ENCODE measurements at places on chromosomes 12 and 14.

DNA sequence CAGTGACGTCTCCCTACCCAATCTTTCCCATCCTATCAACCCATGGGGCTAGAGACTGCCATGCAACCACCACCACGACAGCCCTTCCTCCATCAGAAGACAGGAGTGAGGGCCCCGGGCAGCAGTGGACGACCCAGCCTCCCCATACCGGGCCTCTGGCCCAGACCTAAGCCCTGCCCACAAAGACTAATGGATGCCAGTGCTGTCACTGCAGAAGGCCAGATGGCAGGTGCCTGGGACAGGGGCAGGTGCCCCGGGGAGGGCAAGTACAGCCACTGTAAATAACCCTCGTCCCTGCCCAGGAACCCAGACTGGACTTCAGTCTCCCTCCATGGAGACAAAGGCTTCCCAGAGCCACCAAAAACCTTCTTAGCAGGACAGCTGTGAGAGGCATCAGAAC is 20.3 kb upstream of the HSPB8 start:
- DNase-seq = no peak

- peak; percentile 59 for DNase-seq
Measured at GRCh38 chr14:105448706-105449111, 25.9 kb upstream of the CRIP2 start.

DNA sequence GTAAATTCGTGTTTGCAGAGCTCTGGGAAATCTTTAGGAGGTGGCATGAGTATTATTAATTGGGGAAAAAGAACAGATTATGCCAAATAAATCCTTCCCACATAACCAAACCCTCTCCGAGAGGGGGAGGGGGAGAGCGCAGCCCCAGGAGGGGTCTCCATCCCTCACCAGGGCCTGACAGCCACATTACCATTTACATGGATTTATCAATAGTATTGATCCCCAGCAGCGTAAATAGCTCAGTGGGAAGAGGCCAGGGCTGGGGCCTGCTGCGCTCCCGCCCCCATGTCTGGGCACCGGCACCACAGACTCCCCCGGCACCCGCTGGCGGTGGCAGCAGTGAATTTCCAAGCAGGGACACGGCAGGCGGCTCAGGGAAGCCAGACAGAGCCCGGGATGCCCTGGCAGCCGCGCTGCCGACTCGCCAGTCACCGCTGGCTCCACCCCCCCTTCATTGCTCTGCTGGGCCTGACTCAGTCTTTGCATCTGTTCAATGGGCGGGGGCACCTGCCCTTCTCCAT is 2.4 kb downstream of the NCOR2 start:
- DNase-seq = peak; percentile 83

DNA sequence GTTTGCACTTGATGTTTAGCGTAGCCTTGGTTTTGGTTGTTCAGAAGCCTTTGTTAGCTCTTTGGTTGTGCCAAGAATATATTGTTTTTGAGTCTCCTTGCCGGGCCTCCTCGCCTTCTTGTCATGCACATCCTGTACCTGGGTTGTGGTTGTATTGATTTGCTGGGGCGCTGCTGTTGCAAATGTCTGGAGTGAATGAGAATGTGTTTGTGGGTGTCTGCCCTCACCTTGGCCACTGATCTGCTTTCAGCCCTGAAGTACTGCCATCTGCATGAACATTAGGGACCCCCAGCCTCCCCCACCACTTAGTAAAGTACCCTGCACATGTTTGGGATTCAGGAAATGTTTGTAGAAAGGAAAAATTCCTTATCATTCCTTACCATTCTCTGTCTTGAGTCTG is 16.5 kb downstream of the PRKCH start:
- no peak for DNase-seq

DNA sequence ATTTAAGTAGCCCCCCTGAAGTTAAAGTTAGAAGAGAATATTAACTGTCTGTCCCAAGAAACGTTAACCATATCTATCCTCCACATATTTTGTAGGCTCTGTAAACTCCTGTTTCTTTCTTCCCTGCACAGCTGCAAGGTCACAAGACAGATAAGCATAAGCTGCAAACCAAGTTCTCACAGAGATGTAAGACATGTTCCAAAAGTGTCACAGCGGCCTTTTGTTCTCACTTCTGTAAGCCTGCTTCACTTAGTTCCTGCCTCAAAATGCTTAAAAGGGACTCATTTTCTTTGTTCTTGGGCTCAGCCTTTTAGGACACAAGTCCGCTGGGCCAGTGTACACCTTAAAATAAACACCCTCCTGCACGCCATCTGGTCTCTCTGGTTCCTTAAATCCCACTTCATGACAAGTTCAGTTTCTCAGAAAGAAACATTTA is 3.2 kb downstream of the RNASE1 start:
- DNase-seq = no peak

DNA sequence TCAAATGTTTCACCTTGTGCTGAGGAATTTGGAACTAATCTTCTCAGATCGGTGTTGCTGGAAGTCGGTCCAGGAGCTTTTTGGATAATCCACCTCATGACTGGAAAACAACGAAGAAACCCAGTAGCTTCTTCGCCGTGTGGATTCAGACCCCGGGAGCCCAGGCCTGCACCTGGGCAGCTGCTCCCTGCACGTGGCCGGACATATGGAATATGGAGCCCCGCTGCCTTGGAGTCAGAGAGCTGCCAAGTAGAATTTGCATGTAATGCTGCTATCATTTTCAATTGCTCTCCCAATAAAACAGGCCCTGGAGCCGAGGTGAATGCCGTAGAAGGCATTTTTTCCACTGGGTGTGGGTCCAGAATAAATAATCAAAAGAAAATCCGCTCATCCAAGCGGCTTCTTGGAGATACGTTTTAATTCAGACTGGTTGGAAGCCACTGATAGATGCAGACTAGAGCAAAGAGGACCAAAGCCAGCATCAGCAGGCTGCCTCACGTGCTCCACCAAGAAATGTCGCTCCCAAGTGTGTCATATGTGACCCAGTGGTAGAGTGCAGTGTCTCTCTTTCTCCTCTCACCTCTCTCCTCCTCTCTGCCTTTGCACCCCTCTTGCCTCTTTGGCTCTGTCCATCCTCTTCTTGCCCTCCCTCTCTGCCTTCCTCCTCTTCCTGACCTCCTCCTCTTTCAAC is 115.3 kb downstream of the ZNF664 start:
- no peak for DNase-seq

DNA sequence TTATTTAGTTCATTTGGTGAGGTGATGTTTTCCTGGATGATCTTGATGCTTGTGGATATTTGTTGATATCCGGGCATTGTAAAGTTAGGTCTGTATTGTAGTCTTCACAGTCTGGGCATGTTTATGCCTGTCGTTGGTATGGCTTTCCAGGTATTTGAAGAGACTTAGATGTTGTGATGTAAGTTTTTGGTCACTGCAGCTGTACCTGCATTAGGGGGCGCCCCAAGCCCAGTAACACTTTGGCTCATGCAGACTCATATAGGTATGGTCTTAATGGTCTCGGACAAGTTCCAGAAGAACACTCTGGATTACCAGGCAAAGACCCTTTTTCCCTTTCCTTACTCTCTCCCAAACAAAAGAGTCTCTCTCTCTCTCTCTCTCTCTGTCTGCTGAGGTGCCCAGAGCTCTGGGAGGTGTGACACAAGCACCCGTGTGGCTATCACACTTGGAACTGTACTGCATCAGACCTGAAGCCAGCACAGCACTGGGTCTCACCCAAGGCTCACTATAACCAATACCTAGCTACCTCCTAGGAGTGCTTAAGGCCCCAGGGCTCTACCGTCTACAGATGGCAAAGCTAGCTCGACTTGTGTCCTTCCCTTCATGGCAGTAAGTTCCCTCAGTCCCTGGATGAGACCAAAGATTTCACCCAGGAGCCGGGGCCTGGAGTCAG is 425.8 kb upstream of the ATXN7L3B start:
- DNase-seq = no peak

DNA sequence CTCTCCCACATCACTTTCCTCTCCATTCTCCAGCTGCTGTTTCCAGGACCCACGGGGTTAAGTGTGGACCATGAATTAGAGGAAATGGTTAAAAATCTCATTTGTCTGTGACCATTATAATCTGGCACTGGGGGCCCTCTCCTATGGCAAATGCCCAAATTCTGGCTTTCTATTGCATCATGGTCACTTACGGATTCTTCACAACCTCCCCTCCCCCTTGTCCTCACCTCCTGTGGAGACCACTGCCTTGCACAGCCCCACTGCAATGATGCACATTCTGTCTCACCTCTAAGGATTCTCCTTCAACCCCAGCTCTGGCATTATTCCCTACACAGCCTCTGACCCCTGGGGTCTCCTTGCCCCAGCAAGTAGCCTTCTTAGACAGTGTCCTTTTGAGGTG is 18.9 kb downstream of the BCAT1 start:
- DNase-seq = no peak

- no peak for DNase-seq
Measured at GRCh38 chr12:12798480-12798879, 13.0 kb downstream of the APOLD1 start.

DNA sequence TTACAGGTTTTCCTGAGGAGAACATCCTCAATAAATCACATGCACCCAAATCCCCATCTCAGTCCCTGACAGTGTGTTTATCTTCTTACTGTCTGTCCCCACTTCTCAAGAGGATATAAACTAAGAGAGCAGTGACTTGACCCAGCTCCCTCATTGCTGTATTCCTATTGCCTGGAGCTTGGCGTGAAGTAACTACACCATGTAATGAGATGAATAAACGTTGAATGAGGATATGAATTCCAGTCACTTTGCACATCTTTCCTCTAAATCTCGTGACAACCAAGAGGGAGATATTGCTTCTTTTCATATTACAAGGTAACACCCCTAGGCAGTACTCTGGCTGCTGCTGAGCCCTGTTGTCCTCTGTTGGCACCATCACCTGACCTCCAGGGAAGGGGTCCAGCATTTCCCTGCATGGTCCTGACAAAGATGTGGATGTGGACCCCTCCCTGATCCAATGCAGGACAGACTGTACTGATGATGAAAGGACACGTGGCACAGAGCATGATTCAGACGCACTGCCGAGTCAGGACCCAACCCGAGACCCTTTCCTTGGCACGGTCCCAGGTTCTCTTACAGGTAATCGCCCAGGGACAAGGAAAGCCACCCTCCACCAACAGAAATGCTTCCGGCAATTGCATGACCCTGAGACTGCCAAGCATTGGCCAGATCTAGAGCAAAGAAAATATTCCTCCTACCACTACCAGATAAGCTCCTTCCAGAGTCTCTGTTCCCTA is 47.7 kb upstream of the CPM start:
- no peak for DNase-seq

DNA sequence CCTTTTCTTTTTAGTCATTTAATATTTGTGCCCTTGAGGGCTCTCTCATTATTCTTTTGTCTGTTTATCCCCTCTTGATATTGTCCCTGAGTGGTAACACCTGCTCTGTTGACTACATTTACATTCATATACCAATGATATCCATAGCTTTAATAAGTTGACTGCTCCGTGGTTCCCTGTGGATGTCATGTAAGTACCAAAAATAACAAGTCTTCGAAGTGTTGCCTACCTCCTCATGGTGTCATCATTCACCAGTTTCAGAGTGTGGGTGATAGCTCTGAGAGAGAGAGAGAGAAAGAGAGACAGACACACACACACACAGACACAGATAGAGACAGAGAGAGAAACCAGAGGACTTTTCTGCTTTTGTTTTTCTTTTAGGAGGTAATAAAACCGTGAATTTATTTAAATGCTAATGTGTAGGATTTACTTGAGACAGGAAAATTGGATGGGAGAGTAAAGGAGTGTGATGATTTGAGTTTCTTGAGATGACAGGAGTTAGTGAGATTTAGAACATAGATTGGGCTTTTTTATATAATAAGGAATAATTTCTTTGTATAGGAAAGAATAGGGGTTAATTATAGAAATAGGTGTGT is 52.2 kb downstream of the PAPOLA start:
- DNase-seq = no peak

DNA sequence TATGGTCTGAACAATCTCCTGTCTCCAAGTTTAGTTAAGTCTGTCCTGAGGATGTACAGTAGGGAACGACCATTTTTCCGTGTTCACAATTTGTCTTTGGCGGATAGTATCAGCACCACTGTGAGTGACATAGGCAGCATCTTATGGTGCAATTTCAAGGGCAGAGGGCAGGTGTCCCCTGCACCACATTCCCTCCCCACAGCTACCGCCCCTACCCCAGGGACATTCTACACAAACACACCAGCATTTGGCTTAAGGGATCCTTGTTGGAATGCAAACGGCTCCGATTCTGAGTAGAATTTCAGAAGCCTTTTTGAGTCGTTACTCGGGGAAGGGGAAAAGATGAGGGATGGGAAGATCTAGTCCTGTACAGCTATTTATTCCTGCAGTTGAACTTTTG is 25.1 kb upstream of the DICER1 start:
- no peak for DNase-seq

DNA sequence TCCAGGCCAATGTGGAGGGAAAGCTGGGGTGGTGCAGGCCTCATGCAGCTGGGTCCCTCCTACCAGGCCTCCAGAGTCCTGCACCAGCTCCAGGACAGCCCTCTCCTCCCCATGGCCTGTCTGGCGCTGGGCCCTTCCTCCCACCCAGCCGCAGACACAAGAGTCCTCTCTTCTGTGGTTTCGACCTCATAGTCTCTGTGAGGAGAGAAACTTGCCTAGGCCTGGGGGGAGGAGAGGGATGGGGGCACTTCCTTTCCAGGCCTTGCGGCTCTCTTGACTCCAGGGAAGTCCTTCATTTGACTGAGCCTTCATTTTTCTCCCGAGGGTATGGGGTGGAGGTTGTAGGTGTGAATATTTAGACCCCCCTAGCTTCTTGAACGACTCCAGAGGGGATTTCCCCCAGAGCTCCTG is 2.3 kb downstream of the MMP14 start:
- DNase-seq = no peak

DNA sequence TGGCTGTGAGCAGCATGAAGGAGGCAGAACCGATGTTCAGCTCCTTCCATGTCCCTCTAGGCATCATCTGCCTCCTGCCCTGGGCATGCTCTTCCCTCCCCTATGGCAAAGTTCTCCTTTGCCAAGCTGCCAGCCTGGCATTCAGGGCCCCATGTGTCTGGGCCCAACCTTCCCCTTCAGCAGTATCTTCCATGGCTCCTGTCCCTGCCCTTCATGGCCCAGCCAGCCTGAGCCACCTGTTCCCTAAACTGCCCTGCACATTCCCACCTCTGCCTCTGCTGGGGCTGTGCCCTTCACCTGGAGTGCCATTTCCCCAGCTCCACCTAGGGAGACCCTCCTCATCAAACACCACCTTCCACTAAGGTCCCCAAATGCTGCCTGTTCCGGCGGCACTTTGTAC is 74.0 kb upstream of the TCL1A start:
- no peak for DNase-seq

- DNase-seq = peak; percentile 80
Measured at GRCh38 chr12:123445388-123446332, 9.2 kb upstream of the RILPL2 start.

DNA sequence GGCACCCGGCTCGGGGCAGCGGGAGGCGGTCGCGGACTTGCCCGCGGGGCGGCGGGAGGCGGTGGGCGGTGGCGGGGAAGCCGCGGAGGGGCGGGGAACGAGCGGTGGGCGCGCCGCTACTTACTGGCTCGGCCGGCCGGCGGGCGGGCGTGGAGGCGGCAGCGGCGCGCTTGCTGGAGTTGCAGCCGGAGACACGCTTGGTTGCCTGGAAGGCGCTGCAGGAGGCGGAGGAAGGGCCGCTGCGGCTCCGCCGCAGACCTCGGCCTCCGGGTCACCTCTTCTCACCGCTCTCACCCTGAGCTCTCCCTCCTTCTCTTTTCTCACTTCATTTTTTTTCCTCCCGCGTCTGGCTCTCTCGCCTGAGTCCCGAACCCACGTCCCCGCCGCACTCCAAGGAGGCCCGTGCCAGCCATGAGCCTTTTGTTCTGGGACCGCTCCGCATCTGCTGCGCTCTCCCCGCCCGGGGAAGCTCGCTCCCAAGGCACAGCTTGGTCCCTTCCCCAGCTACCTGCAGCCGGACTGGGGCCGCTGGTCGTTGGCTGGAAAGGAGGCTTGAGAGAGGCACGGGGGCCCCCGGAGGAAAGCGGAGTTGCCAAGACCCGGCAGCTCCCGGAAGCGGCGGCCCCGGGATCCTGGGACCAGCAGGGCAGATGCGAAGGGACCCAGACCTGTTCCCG is 592 bp upstream of the KCNK10 start:
- DNase-seq = no peak
